Smooth muscle cell of the brain vasculature (primary cell): ENCODE measurements at places on chromosomes 2 and 18.

DNA sequence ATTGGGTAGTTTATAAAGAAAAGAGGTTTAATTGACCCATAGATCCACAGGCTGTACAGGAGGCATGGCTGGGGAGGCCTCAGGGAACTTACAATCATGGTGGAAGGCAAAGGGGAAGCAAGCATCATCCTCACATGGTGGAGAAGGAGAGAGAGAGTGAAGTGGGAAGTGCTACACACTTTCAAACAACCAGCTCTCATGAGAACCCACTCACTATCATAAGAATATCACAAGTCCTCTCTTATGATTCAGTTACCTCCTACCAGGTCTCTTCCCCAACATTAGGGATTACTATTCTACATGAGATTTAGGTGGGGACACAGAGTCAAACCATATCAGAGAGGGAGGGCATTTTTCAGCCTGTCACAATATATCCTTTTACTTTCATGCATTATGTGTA lies 22.7 kb upstream of the DOCK10 start:
- no peak for DNase-seq

- no peak for DNase-seq
These were observed 273.1 kb downstream of the PLCL1 start for GRCh38 chr2:198077477-198077876.

GRCh38 chr2:237923481-237924163 lies 43.2 kb upstream of the UBE2F start:
- DNase-seq, result no peak

DNA sequence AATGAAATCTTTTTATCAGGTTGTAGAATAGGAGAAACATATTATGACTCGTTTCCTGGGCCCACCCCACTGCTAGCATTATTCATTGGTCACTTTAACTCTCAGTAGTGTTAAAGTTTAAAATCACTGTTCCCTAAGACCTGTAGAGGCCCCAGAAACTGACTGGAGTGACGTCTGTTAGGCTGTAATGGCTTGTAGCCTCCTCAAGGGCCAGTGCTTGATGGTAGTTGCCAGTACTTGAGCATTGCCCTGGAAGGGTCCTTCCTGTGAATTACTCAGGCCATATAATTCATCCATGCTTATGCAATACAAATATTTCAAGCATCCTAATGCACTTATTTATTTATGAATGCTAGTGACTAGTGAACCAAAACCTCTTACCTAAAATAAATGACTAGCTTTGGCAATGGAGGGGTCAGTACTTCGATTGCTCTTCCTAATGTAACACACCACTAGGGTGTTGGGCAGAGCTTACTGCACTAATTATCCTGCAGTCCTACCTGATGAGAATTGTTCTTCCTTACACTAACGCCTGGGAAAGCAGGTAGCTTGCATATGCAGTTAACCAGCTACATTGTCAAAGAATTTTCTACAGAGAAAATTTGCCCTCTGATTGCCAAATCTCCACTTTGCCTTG lies 31.2 kb downstream of the ARHGAP25 start:
- no peak for DNase-seq

- DNase-seq, result no peak
These were observed 165.8 kb downstream of the DNAH7 start for GRCh38 chr2:195902857-195903256.

GRCh38 chr2:237964578-237965404 lies 2.0 kb upstream of the UBE2F start:
- no peak for DNase-seq

GRCh38 chr2:197399887-197400540 lies 34.8 kb downstream of the SF3B1 start:
- no peak for DNase-seq

GRCh38 chr2:153971855-153972254 lies 100.1 kb downstream of the GALNT13 start:
- no peak for DNase-seq

DNA sequence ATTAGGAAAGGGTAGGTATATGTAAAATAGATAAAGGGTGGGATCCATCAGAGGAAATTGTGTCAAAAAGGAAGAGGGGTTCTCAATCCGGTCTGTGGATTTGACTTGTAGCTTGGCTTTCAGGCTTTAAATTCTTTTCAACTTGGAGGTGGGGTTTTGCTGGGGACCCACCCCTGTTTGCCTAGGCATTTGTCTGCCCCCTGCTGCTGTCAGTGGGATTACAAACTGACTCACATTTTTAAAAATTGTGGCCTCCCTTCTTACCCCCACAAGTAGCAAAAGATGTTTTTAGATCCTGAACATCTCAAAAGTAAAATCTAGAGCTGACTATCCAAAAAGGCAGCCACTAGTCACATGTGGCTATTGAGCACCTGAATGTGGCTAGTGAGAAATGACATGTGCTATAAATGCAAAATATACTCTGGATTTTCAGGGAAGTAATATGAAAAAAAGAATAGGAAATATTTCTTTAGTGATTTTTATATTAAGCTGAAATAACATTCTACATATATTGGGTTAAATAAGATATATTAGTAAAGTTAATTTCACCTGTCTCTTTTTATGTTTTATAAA lies 178.9 kb downstream of the GFPT1 start:
- DNase-seq, result no peak
